ENCODE measurements at places on chromosomes 7 and 10. TPM values are rescaled to one million over a fixed set of nuclear protein-coding genes. Genes with fewer than 3 reads are reported as not detected.

The ZNF503 gene
- 8.8 TPM for total RNA-seq

The CLEC5A gene
- total RNA-seq = not detected

The TEX47 gene
- total RNA-seq = not detected

The ADRA2A gene
- total RNA-seq = 16.3 TPM

The ABCB4 gene
- total RNA-seq = 0.56 TPM

The ZNF488 gene
- total RNA-seq = 6.6 TPM

The BET1 gene
- 12.7 TPM for total RNA-seq

The CLRN3 gene
- 21.5 TPM for total RNA-seq

The TMEM236 gene
- not detected for total RNA-seq

DNA sequence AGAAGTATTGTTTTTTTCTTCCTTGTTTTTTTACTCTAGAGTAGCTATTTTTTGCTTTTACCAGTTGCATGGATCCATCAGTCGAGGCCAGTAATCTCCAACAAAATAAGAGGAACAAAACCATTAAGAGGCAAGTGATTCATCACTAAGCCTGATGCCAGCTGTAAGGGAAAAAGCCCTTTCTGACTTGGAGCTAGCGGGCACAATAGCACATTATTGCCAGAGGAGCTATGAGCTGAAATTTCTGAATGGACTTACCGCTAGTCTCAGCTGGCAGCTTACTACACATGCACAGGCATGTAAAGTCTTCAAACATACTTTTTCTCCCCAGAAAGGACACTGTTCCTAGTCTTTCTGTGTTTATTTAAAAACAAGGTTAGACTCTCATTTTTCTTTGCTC, 41.6 kb upstream of the PTPRZ1 start:
- no peak for DNase-seq

- DNase-seq = no peak
Measured at GRCh38 chr10:105674448-105674847, 1033.4 kb downstream of the SORCS3 start.

DNA sequence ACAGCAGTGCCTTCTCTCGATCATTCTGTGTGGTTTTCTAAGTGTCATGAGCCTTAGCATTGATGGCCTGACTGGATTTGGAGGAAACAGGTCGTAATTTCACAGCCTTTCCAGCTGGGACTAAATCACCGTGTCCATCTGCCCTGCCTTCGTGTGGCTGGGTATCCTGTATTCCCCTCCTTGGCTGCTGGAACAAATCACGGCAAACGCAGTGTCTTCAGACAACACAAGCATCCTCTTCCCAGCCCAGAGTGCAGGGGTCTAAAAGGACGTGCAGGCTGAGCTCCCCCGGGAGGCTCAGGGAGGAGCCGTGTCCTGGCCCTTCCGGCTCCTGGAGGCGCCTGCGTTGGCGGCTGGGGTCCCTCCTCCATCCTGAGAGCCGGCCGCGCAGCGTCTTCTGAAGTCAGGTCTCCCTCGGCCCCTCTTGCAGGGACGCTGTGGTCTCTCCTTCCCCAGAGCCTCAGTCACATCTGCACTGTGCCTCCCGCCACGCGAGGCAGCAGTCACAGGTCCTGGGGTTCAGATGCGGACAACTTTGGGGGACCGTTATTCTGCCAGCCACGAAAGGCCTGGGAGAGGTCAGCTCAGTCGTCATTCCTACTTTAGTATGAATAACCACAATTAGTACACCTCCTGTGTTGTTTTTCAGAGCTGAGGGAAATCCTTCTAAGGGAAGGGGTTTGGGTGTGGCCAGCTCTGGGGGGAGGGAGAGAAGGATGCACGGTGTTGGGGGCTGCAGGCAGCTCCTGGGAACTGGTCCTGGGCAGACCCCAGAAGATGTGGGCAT, 41.1 kb downstream of the FAM20C start:
- DNase-seq = no peak

DNA sequence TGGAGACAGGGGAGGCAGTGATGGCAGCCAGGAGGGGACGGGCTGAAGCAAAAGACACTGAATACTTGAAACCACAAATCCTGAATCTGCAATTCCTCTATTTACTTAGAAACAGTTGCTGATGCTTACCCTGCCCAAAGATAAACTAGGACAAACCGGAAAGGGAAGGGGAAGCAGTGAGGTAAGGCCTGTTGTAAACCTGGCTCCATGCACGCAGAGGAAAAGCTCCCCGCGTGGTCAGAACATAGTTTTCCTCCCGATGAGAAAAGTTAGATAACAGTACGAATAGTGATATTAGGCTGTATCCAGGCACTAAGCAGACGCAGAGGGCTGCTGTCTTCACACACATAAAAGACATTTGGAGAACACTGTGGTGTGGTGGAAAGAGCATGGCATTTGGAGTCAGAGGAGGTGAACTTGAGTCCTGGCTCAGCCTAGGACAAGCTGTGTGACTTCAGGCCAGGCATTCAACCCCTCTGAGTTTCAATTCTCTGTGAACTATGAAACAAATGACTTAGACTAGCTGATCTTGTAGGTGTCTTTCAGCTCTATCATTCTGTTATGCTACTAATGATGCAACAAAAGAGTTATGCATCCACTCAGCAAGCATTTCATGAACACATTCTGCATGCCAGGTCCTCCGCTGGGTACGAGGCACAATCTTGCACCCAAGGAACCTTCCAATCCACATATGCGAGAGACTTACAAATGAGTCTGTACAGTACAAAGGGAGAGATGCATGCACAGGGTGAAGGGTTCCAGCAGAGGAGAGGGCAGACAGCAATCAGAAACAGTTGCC, 80.9 kb downstream of the SORBS1 start:
- no peak for DNase-seq

GRCh38 chr7:37536706-37537105, 88.0 kb upstream of the ELMO1 start:
- no peak for DNase-seq

- no peak for DNase-seq
Measured at GRCh38 chr7:116193329-116194087, 16.8 kb upstream of the TES start.

- DNase-seq = no peak
Measured at GRCh38 chr7:39651265-39651664, 27.9 kb downstream of the RALA start.

DNA sequence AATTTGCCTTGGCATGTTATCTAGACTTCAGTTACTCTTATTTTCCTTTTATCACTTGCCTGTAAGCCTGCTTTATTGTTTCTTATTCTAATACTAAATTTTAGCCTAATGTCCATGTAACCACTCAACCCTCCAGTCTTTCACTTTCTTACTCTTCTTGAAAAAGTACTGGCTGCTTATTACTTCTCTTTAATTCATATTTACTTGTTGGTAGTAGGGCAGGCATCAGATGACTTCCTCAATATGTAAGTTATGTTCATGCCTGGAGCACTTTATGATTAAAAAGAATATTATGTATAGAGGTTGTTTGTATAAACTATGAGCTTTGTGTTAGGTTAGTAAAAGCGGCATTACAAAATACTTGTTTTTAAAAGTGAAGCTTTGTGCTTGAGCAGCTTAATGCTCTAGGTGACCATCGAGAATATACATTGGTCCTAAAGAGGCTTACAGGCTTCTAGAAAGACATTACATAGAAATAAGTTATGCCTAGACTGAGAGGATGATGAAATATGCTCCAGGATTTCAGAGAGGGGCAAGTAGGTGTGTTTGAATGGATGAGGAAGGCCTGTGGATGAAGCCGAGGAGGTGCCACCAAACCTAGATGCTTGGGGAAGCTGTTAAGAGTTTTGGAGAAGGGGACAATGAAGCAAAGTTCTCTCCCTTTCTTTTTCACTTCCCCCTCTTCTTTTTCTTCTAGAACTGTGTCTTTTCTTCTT, 207.1 kb upstream of the HDAC9 start:
- DNase-seq = no peak

- DNase-seq = no peak
Measured at GRCh38 chr10:1134156-1134555, 78.0 kb downstream of the WDR37 start.

- no peak for DNase-seq
Measured at GRCh38 chr7:130490888-130491804, 739 bp upstream of the MEST start.

DNA sequence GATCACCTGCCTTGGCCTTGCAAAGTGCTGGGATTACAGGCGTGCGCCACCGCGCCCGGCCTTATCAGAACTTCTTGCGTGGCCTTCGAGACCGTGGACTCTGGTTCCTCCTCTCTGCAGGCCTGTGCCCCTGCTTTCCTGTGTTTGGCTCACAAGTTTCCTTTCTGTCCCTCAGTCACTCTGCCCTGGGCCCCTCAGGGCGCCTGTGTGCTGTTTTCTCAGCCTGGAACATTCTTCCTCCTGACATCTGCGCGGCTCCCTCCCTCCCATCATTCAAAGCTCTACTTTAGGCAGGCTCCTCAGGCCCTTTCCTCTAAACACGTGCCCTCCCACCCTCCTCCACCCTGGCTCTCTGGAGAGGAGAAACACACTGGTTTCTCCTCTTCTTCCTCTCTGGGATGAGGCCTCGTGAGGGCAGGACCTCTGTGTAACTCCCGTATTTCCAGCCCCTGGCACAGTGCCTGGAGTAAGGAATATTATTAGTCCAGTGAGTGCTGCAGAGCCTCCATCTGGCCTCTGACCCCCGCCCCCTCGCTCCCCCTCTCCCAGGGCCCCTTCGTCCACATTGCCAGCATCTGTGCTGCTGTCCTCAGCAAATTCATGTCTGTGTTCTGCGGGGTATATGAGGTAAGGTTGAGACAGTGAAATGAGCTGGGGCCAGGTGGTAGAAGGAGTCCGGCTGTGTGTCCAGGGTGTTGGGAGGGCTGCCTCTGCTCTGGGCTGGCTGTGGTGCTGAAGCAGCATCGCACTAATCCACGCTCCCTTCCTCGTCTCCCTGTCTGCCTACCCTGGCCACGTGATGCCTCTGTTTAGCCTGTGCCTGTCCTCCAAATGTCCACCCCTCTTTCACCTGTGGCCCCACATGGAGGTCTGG, 7.1 kb downstream of the CLCN1 start:
- DNase-seq = no peak

DNA sequence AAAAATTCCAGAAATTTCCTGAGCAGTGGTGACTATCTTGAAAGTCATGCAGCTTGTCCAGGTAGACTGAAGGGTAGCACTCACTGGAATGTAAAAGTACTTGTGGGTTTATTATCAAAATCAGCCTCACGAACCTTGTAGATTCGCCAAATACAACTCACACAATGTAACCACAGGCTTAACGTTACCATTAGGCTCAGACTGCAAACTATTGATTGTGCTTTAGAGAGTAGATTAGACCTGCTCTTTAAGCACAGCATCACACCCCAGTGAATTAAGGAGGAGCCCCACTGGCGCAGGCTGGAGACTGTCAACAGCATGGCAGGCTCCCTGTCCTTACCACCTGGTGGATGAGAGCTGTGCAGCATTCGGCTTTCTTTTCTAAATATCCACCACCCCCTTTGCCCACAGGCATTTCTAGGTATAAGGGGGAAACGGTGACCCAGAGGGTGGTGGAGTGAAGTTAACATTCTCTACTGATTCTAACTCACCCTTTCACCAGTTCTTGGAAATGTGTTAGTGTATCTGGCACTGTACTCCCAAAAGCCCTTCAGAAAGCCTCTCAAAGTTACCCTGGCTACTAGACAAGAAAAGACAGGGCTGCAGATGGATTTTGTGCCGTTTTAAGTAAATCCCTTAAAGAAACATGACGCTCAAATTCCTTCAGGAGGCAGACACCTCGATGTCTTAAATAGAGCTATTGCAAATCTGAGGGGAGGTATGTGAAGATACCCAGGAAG, 56.6 kb downstream of the GSDME start:
- no peak for DNase-seq

DNA sequence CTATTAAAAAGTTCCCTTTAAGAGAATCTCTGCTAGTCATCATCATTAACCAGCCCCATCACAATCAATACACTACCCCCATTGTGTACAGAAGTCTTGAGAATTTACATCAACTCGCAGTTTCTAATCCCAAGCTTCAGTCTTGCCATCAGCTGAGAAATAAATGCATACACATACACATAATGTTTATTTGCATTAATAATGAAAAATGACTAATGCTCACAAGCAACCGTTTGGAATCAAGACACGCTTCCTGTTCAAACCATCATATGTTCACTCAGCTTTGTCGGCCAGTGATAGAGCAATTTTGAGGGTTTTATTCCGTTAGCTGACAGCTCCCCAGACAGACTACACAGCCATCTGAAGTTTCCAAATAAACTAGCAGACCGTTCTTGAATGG, 287.1 kb downstream of the SFMBT2 start:
- no peak for DNase-seq

- no peak for DNase-seq
Measured at GRCh38 chr10:96651998-96652431, 65.2 kb upstream of the TM9SF3 start.

- peak; percentile 49 for DNase-seq
Measured at GRCh38 chr10:126691456-126691855, 21.0 kb upstream of the C10orf90 start.

GRCh38 chr10:74058658-74059057, 60.7 kb downstream of the VCL start:
- peak; percentile 64 for DNase-seq

- no peak for DNase-seq
Measured at GRCh38 chr10:53361936-53362335, 589.4 kb upstream of the MBL2 start.

DNA sequence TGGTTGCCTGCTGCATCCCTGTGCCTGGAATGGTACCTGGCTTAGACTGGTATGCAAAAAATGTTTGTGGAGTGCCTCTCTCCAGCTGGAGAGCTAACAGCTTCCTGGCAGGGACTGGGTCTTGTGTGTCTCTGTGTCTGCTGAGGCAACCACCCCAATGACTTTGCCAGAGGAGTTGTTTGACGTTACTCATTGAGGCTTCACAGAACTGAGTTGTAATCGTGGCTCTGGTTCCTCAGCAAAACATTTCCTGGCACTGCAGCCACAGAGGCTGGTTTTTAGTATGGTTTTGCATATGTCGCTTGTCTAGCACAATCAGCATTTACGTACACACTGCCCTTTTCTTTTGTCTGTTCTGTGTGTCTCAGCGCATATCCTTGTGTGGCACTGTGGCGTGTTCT, 7.5 kb downstream of the ZNF282 start:
- no peak for DNase-seq

DNA sequence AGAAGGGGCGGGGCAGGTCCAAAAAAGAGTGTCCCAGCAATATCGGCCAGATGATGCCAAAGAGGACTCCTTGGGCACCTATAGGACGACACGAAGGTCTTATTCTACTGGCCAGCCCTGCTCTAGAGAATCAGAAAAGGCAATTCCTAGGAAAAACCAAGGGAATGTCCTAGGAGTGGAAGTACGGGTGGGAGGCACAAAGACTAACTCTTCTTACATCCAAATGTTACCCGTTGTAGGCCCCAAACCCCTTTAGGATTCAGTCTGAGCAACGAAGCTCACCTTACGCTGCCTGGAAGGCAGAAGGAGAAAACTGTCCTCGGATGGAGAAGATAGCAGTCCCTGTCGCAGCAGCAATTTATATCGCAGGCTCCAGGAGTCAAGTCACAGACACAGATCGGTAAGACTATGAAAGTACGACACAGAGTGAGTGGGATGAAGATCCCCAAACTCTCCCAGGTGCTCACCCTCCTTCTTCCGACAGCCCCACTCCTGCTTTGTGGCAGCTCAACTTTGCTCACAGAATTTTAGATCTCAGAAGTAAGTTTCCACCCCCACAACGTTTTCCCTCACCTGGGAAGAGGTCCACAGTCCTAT, 558 bp downstream of the TCTN3 start:
- peak; percentile 7 for DNase-seq

GRCh38 chr7:9192969-9193368, 759.6 kb downstream of the NXPH1 start:
- no peak for DNase-seq

GRCh38 chr7:67535241-67535989, 538.8 kb downstream of the TYW1 start:
- no peak for DNase-seq
